Daoy (cell line): ENCODE measurements at places on chromosomes 6 and 20. TPM values are rescaled to one million over a fixed set of nuclear protein-coding genes. Genes with fewer than 3 reads are reported as not detected.

The CCN2 gene
- 82.6 and 86.6 TPM in 2 replicates for total RNA-seq

The LTA gene
- 0.11 TPM in 1 of 2 replicates, not detected in the other for total RNA-seq

GRCh38 chr6:139611327-139612134, 237.1 kb upstream of the CITED2 start:
- DNase-seq = no peak

GRCh38 chr20:10540636-10541493, 105.8 kb downstream of the SLX4IP start:
- DNase-seq = peak; percentile 85

- DNase-seq = peak; percentile 38
These were observed 148.2 kb downstream of the PREX1 start for GRCh38 chr20:48679599-48679998.

The MPIG6B gene
- total RNA-seq = not detected in 2 replicates

DNA sequence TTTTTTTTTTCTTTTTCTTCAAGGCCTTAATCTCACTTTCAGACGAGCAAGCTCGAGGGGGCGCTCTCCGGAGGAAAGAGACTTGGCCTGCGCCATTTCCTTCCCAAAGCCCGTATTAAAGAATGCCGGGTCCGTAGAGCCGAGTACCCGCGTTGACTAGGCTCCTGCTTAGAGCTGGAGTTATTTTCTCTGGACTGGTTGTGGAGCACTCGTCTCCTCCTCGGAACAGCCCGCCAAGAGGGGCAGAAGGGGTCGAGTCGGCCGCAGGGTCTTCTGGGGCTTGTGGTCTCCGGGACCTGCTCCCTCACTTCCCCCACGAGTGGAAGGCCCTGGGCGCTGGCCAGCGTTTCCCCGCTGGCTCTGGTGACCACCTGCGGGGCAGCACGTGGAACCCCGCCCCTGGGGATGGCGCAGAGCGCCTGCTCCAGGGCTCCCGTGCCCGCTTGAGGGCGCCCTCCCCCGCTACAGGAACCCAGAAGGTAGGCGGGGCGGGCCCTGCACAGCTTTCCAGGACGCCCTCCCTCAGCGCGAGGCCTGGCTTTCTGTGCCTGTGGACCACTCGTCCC, 2.7 kb upstream of the MEI4 start:
- DNase-seq = peak; percentile 66
